Activated naive CD8-positive, alpha-beta T cell treated with anti-CD3 and anti-CD28 coated beads, Interleukin-2, amount 10 ng/mL, durations not matched to agents 7 days and 5 days (primary cell): ENCODE measurements at places on chromosomes 16 and 17.

DNA sequence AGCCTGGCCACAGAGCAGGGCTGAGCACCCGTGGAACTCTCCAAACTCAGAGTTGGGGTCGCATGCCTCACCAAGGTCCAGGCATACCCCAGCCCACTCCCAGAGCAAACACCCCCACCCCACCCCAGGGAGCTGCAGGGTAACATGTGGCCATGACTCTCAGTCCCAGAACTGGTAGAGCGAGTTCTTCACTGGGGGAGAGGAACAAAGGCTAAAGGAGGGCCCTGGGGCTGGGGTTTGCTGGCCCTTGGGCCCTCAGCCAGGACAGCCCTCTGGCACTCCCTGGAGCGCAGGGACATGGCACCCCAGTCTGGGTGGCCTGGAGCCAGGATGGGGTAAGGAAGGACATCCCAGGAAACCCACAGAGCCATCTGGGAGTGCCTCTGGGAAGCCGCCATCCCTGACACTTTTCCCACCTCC is 4.2 kb downstream of the HID1 start:
- DNase-seq: no peak
- no peak overlapping the region for H3K27ac ChIP-seq
- peaks cover 23% of the 10 kb centered on the region for H3K27me3 ChIP-seq
- peaks cover 6% of the 10 kb centered on the region for H3K4me1 ChIP-seq
- no peaks in the 10 kb centered on the region for H3K36me3 ChIP-seq
- H3K4me3 ChIP-seq: no peak overlapping the region

- DNase-seq: no peak
- no peak overlapping the region for H3K4me3 ChIP-seq
- no peak overlapping the region for H3K27ac ChIP-seq
- peaks cover 10% of the 10 kb centered on the region for H3K27me3 ChIP-seq
These were observed 105.5 kb downstream of the KPNA2 start for GRCh38 chr17:68141050-68141449.

- H3K36me3 ChIP-seq: no peaks in the 10 kb centered on the region
- H3K4me1 ChIP-seq: peaks cover 36% of the 10 kb centered on the region
- peak overlapping the region; percentile 83 for H3K4me3 ChIP-seq
- peaks cover 6% of the 10 kb centered on the region for H3K27me3 ChIP-seq
- peak overlapping the region; percentile 93 for H3K27ac ChIP-seq
These were observed 372.7 kb downstream of the SLC39A11 start for GRCh38 chr17:72719578-72720493.

DNA sequence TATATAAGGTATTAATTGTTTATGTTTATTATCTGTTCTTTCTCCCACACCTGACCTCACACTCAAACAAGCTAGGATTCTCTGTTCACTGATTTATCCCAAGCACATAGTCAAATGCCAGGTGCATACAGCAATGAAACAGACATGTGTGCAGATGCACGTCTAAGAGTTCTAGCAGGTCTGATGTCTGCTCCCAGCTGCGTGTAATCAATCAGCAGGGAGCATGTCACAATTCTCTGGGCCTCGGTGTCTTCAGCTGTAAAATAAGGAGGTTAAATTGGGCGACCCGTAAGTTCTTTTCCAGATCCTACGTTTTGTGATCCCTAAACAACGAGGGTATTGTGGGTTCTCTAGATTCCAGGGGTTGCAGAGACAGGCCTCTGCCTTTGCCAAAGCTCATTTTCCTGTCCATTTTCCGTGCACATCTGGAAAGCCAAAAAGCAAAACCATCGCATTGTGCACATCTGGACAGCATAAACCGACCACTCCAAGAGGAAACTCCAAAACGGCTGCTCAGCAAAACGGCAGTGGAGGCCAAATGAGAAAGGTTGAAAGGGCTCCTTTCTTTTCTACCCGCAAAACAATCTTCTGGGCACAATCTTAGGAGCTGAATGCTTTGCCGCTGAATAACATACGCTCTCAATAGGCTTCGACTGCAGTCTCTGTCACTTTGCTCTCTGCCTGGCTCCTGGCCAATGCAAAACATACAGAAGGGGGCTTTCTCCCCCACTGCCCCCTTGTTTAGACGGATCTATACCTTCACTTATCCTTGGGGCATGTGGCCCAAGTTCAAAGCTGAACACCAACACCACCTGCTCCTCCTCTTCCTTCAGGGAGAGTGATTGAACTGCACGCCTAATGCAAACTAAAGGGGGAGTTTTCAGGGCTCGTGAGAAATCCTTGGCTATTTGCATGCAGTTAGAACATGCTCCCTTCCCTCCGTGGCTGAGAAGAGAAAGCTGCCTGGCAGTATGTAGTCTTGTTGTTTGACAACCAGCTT is 426.3 kb downstream of the SLC39A11 start:
- no peak overlapping the region for H3K27ac ChIP-seq
- no peak for DNase-seq
- H3K36me3 ChIP-seq: peaks cover 2% of the 10 kb centered on the region

DNA sequence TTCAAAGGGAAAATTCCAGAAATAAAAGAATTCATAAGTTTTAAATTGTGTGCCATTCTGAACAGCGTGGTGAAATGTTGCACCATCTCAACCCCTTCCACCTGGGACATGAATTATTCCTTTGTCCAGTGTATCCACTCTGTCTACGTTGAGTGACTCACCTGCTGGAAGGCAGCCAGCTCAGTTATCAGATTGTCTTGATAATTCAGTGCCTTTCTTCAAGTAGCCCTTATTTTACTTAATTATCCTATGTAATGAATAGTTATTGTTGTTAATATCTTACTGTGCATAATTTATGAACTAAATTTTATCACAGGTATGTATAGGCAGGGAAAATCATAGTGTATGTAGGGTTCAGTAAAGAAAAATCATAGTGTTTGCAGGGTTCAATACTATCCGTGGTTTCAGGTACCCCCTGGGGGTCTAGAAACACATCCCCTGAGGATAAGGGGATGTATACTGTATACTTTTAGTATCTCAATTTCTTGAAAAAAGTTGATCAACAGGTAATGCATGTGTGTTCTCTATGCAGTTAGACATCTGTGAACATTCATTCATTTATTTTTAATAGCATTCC is 7.7 kb upstream of the PCTP start:
- peaks cover 31% of the 10 kb centered on the region for H3K27me3 ChIP-seq
- DNase-seq: no peak
- H3K36me3 ChIP-seq: no peaks in the 10 kb centered on the region
- H3K4me3 ChIP-seq: no peak overlapping the region

GRCh38 chr17:12282056-12282455 is 261.4 kb downstream of the MAP2K4 start:
- DNase-seq: no peak
- no peak overlapping the region for H3K4me3 ChIP-seq
- no peaks in the 10 kb centered on the region for H3K4me1 ChIP-seq
- no peak overlapping the region for H3K27ac ChIP-seq
- H3K27me3 ChIP-seq: no peaks in the 10 kb centered on the region
- H3K36me3 ChIP-seq: no peaks in the 10 kb centered on the region

DNA sequence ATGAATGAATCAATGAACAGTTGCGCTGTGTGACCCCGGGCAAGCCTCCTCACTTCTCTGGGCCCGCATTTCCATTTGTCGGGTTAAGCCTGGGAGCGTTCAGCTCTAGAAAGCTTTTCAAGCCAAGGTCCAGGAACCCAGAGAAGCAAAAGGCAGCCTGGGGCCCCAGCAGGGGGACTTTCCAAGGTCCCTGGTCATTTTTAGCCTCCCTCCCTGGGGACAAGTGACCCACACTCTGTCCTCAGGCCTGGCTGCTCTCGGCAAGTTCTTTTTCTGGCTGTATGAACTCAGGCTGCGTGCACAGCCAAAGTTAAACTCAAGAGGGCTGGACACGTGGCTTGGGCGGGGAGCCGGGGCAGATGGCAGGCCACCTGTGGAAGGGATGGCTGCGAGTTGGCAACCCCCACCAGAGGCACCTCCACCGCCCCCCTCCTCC is 41.4 kb upstream of the CIBAR2 start:
- no peak overlapping the region for H3K27ac ChIP-seq
- no peaks in the 10 kb centered on the region for H3K36me3 ChIP-seq
- peaks cover 14% of the 10 kb centered on the region for H3K4me1 ChIP-seq
- peaks cover 4% of the 10 kb centered on the region for H3K27me3 ChIP-seq
- no peak for DNase-seq
- H3K4me3 ChIP-seq: no peak overlapping the region

DNA sequence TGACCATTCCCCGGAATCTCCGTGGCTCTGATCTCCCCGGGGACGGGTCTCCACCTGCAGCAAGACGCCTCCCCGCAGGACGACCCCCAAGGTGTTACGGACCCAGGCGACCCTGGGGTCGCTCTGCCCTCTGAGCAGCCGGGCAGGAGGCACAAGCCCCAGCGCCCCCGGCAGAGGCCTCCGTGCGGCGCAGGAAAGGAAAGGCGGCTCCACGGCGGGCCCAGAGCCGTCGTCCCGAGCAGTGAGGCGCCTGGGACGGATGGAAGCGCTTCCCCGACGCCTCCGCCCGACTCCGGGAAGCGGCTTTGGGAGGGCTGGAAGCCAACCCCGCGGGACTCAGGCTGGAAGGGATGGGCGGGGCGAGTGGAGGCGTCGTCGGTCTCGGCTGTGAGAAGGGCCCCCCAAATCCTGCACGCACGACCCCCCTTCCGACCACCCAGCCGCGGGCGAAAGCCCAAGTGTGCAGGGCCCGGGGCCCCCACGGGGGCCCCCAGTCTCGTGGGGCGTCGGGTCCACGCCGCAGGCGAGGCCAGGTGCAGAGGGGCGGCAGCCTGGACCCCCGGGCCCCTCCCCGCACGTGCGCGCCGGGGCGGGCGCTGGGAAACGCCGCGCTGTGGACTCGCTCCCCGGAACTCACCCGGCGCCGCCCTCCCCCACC is 32.7 kb upstream of the RPH3AL start:
- H3K4me1 ChIP-seq: peaks cover 7% of the 10 kb centered on the region
- H3K27me3 ChIP-seq: peaks cover 37% of the 10 kb centered on the region
- DNase-seq: peak; percentile 50
- peak overlapping the region; percentile 64 for H3K4me3 ChIP-seq

GRCh38 chr17:20098314-20098713 is 89.2 kb downstream of the SPECC1 start:
- H3K4me3 ChIP-seq: no peak overlapping the region
- H3K27me3 ChIP-seq: peaks cover 22% of the 10 kb centered on the region
- no peak overlapping the region for H3K27ac ChIP-seq
- no peaks in the 10 kb centered on the region for H3K36me3 ChIP-seq
- H3K4me1 ChIP-seq: peaks cover under 1% of the 10 kb centered on the region
- DNase-seq: no peak

DNA sequence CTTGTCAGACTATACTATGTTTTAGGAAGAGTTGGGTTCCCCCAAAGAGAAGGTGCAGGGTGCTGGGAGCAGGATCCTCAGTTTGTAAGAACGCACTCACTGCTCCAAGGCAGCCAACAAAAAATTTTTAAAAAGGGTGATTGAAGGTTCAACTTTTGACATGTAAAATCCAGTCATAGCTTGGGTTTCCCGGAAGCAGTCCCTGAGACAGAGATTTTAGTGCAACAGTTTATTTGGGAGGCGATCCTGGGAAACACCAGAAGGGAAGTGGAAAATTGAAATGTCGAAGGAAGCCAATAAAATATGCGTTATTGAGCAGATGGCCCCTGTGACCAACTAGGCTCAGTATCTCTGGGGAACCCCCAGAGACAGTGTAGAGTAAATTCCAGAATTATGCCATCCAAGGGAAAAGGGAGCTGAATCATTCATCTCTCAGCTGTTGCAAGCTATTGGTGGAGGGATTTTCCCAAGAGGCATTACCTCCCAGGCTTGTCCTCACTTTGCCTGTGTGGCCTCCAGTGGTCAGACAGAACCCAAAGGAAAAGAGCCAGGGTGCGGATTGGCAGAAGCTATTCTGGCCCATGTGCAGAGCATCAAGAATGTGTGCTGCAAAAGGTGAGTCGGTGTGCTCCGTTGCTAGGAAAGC is 72.9 kb downstream of the HS3ST3B1 start:
- no peak overlapping the region for H3K4me3 ChIP-seq
- no peak overlapping the region for H3K27ac ChIP-seq
- no peaks in the 10 kb centered on the region for H3K27me3 ChIP-seq
- no peaks in the 10 kb centered on the region for H3K36me3 ChIP-seq

- peaks cover 93% of the 10 kb centered on the region for H3K27me3 ChIP-seq
- peak overlapping the region; percentile 47 for H3K4me3 ChIP-seq
- H3K27ac ChIP-seq: peak overlapping the region; percentile 58
- DNase-seq: peak; percentile 61
These were observed 2.3 kb upstream of the LHX1 start for GRCh38 chr17:36934692-36935630.

DNA sequence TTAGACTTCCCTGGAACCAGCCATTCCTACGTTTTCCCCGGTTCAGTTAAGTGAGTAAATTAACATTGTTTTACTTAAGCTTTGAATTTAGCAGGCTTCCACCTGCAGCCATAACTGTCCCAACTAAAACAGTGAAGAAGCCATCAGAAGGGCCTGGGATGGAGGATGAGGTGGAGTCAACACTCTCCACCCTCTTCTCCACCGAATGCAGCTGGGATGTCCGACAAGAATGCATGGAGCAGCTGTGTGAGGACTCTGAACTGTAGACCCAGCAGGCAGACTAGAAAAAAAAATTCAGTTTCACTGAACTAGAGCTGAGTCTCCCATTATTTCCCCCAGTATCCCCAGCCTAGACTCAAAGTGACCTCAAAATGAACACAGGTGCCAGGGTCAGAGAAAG is 114.8 kb downstream of the C16orf95 start:
- no peaks in the 10 kb centered on the region for H3K36me3 ChIP-seq
- H3K4me3 ChIP-seq: no peak overlapping the region
- no peaks in the 10 kb centered on the region for H3K4me1 ChIP-seq

DNA sequence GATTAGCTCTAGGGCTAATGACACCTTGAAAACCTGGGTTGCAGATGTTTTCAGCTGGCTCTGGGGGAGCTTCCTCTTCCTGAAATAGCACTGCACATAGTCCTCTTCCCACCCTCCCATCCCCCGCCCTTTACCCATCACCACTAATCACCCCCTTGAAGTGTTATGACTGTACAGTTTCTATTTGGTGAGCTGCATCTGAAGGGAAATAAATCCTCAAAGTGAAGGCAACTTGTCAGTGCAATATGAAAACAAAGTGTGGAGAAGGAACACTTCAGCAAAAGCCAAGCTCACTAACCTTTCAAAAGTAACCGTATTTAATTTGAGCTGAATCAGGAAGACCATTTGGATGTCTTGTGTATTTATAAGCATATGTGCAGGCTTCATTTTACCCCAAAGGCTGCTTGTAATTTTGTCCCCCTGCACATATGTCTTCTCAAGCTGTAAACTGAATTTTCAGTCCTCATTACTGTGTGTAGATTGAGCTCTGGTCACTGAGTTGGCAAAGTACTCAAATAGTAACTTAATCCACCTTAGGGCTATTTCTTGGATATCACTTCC is 44.1 kb upstream of the CA10 start:
- H3K27me3 ChIP-seq: no peaks in the 10 kb centered on the region
- H3K27ac ChIP-seq: no peak overlapping the region
- no peaks in the 10 kb centered on the region for H3K36me3 ChIP-seq
- no peak overlapping the region for H3K4me3 ChIP-seq
- H3K4me1 ChIP-seq: no peaks in the 10 kb centered on the region

GRCh38 chr17:56652628-56653027 is 59.1 kb downstream of the NOG start:
- H3K4me3 ChIP-seq: no peak overlapping the region
- H3K4me1 ChIP-seq: peaks cover 2% of the 10 kb centered on the region
- H3K27me3 ChIP-seq: peaks cover 4% of the 10 kb centered on the region
- no peak for DNase-seq
- H3K36me3 ChIP-seq: no peaks in the 10 kb centered on the region
